Frontal cortex (tissue), 4 donors: ENCODE measurements at places on chromosomes 1 and 21. TPM values are rescaled to one million over a fixed set of nuclear protein-coding genes. Genes with fewer than 3 reads are reported as not detected.

The HSD11B1 gene
- total RNA-seq: not detected

The BCL2L15 gene
- 0.82 TPM for total RNA-seq

The VAMP4 gene
- total RNA-seq: 27.7 TPM

The ETNK2 gene
- 31.0 TPM for total RNA-seq

The NR1I3 gene
- not detected for total RNA-seq

The FCRLB gene
- 1.2 TPM for total RNA-seq

The ST6GALNAC3 gene
- total RNA-seq: 14.3 TPM

The DONSON gene
- 24.5 TPM for total RNA-seq

The NTMT2 gene
- 0.41 TPM for total RNA-seq

The SMCP gene
- not detected for total RNA-seq

The OR2T29 gene
- total RNA-seq: not detected

The KIFAP3 gene
- total RNA-seq: 275 TPM

The TEDDM1 gene
- total RNA-seq: not detected

The PLPP3 gene
- total RNA-seq: 28.1 TPM

The KIF21B gene
- 127 TPM for total RNA-seq

The MROH9 gene
- total RNA-seq: not detected

The LCE1B gene
- total RNA-seq: not detected

The SGIP1 gene
- total RNA-seq: 45.2 TPM

The ZBTB8A gene
- total RNA-seq: 43.2 TPM
